Lung (tissue), 17 donors: ENCODE measurements at places on chromosomes 16 and 17. TPM values are rescaled to one million over a fixed set of nuclear protein-coding genes. Genes with fewer than 3 reads are reported as not detected.

DNA sequence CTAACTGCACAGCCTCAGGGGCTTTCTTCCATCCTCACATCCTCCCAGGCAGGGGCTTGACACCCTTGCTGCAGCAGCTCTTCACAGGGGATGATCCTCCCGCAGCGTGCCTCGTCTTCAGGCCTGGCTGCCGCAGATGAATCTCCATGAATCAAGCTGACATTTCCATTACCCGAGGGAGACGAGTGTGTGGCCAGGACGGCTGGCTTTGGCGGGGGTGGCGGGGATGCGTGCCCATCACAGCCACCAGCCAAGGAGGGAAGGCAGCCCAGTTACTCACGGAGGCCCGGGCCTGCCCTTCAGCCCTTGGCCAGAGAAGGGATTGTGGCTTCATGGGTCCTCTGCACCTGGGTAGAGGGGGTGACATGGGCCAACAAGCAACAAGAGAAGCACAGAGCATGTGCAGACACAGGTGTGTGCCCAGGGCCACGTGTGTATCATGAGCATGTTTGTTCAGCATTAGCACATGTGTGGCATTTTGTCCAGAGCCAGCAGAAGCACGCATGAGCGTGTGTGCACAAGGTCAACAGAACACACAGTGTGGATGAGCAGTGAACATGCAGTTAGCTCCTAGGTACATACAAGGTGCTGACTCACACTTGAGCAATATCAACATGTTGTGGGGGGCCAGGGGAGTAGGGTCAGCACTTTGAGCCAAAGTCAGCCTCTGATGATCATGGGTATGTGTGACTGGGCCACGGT, 236.4 kb downstream of the KATNIP start:
- DNase-seq: no peak

SDR42E2 gene
- not detected for total RNA-seq

RAB11FIP4 gene
- 19.1 TPM for total RNA-seq

DNA sequence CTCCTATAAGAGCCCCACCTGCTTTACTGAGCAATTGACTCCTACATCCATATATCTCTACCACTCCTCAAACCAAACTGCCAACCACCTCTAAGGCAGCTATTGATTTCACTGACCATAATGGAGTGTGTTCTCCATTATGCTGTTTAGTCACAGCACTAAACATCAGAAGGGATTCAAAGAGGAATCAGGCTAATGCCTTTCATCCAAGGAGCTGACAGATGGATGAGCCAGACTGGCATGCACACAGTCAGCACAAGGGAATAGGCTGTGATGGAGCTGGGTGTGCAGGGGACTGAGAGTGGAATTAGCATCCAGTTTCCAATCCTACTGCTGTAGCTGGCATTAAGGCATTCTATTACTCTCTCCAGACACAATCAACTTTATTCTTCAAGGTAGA, 88.7 kb upstream of the CCL2 start:
- no peak for DNase-seq

- no peak for DNase-seq
Measured at GRCh38 chr16:12569061-12569460, 234.6 kb downstream of the CPPED1 start.
